Muscle of back (tissue), 13 donors: ENCODE measurements at places on chromosomes 6 and 20.

- DNase-seq: peak; percentile 91
These were observed 215.2 kb upstream of the ZNF184 start for GRCh38 chr6:27688014-27688586.

DNA sequence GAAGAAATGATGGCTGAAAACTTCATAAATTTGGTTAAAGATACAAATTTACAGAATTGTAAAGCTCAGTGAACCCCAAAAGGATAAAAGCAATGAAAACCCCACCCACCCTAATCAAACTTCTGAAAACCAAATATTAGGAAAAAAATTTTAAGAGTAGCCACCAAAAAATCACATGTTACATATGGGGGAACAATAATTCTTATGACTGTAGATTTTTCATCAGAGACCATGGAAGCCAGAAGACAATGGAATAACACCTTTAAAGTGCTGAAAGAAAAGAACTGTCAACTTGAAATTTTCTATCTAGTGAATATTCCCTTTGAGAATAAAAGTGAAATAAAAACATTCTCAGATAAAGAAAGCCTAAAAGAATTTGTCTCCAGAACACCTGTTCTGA, 24.4 kb downstream of the PROCR start:
- no peak for DNase-seq

GRCh38 chr6:26205625-26206574, 118.7 kb downstream of the HFE start:
- peak; percentile 74 for DNase-seq

DNA sequence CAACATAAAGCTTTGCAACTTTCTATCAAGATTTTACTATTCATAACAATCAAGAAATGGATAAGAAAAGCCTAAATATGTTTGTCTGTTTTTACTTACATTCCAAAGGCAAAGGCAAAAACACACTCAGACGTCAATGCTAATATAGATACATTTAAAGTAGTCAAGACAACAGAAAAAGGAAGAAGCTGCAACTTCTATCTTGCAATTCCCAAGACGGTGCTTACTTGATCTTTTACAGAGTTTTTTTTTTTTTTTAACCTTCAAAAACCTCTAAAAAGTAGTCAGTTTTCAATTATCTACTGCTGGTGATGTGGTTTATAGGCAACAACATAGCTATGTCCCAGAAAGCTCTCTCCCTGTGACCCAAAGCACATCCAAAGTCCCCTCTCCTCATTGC, 58.1 kb downstream of the EPB41L2 start:
- no peak for DNase-seq

GRCh38 chr6:35223396-35223795, 9.6 kb downstream of the SCUBE3 start:
- DNase-seq: no peak

DNA sequence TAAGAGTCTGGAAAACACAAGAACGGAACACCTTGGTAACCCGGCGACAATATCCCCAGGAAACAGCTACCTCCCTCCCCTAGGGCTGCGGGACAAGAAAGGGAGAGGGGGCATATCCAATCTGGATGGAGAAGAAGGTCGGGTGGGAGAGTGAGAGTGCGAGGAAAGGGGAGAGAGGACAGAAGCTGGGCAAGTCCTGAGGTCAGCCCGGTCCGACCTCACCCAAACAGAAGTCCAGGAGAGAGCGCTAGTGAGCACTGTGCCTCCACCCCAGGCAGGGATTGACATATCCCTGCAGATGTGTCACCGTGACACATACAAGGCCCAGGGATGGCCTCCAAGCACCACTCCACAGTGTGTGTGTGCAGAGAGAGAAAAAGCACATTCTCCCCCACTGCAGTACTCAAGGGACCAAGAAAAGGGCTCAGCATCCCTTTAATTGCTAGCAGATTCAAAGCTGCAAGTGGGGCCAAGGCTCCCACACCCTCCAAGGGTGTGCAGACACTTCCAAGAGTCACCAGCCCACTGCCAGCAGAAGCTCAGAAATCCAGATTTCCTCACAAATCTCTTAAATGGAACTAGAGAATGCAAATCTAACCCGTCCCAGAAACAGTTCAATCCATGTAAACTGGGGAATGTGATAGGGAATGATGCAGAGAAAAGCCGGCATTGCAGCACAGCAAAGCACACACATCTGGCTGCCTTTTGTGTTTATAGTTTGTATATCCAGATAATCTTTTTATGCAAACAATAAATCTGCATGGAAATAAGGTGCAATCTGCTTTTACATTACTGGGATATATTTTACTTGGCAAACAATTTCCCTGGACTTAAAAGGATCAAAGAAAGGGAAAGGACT, 3.1 kb downstream of the PXDC1 start:
- peak; percentile 72 for DNase-seq

DNA sequence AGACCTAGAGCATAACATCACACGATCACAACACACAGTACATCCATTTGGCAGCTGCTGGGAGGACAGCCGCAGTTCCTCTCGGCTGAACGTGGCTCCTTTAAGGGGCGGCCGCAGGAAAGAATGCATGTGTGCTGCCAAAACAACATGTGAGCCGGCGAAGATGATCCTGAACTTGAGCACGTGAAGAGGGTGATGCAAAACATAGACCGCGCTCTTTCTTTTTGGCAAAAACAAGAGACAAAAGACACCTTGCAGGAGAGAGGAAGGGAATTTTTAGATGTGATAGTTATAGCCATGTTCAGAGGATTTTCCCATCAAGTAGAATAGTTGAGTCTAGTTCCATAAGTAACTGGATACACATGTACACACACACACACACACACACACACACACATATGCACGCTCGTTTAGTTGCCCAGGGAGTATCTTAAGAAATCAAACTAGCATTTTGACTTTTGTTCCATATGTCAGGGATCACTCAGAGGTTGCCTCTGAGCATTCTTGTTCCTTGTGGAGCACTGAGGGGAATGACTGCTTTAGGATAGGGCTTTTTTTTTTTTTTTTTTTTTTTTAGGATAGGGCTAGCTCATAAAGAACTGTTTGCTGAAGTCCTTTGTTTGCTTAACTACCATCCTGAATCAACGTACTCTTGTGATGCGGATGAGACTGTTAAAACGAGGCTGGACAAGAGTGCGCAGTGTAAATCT, 21.7 kb upstream of the RANBP9 start:
- peak; percentile 94 for DNase-seq

- no peak for DNase-seq
These were observed 18.1 kb upstream of the GATA5 start for GRCh38 chr20:62493886-62494285.

GRCh38 chr6:89859744-89860143, 30.1 kb downstream of the CASP8AP2 start:
- no peak for DNase-seq

- peak; percentile 60 for DNase-seq
These were observed 591 bp downstream of the IBTK start for GRCh38 chr6:82246802-82247504.

- no peak for DNase-seq
These were observed 442.9 kb downstream of the QKI start for GRCh38 chr6:163857421-163857820.

GRCh38 chr6:3426091-3426926, 30.5 kb downstream of the SLC22A23 start:
- DNase-seq: no peak

DNA sequence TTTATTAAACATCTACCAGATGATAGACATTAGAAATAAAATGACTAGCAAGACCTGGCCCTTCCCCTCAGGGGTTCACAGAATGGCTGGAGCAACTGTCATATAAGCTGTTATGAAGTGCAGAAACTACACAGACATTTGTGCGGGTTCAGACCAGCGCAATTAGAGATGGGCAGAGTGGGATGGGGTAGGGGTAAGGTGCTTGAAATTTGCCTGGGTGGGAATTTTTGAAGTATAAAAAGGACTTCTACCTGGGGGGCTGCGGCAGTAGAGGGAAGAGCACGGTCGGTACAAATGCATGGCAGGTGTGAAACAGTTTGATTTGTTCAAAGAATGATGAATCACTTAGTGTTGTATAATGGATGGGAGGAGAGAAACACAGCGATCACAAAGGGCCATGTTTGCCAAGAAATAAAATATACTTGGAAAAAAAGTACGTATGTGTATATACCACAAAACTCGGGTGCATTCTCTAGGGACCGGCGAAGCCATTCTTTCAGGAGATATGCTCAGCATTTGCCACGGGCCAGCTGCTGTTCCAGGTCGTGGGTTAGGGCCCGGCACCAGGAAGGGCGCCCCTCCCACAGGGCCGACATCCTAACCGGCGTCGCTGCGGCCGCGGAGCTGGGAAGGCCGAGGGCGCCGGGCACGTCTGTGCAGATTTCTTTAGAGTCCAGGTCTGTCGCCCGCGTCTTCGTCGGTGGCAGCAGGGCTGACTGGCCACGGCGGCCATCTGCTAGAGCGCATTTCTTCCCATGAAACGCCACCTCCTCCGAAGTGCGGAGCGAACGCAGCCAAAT, 809 bp upstream of the NOL7 start:
- DNase-seq: peak; percentile 9

GRCh38 chr20:56565511-56565910, 32.5 kb downstream of the FAM209B start:
- no peak for DNase-seq

DNA sequence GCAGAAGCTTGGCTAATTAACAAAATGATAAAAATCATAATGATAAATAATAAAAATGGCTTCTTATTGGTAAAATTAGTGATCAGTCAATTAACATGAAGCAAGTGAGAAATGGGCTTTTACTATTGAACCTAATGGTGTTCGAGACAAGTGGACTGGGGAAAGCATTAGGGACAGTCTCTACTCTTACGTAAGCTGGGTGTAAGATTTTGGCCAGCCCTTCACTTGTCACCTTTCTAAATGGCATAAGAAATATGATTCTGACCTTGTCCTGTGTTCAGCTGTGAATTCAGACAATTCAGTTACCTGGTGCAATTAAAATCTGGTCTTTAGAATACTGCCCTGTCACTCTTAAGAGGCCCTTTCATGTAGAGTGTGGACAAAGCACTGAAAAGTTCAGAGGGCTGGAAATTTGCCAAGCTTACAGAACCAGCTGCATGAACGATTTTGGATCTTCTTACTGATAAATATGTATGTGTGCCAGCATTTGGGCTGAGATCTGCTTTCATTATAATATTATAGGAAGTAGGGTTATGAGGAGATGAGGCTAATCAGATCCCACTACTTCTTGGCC, 115.9 kb downstream of the QRSL1 start:
- DNase-seq: no peak

- no peak for DNase-seq
These were observed 88.6 kb downstream of the PSMB1 start for GRCh38 chr6:170464524-170464979.

- DNase-seq: no peak
These were observed 107.4 kb upstream of the TAB2 start for GRCh38 chr6:149209871-149210775.

DNA sequence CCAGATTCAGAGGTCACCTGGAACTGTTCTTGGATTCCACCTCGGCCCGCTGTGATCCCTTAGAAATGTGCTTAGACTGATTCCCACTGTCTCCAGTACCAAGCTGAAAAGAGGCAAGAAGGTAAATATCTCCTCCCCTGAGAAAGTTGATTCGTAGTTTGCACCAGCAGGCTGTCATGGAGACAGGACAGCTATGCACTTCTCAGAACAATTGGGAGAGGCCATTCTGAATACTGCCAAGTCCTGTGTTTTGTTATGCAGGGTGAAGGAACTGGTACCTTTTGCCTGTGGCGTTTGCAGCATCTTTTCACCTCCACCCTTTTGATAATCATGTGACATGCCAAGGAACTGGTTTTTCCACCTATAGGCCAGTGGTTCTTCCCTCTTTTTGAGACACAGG, 58.2 kb upstream of the RNGTT start:
- DNase-seq: no peak

DNA sequence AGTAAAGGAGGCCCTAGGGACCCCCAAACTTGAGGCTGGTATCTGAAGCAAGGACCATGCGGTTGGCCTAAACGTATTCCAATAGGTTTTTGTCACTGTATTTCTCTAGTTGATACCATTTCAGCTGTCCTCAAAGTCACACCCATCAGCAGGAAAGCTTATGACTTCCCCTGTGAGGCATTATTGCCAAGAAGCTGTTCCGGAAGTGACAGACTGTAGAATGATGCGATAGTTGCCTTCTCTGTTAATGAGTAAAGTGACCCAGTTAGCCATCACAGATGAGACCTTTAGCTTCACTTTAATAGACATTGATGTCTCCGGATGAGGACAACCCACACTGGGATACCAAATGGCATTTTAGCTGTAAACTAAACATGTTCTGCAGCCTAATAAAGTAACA, 147.9 kb downstream of the RNGTT start:
- DNase-seq: no peak

DNA sequence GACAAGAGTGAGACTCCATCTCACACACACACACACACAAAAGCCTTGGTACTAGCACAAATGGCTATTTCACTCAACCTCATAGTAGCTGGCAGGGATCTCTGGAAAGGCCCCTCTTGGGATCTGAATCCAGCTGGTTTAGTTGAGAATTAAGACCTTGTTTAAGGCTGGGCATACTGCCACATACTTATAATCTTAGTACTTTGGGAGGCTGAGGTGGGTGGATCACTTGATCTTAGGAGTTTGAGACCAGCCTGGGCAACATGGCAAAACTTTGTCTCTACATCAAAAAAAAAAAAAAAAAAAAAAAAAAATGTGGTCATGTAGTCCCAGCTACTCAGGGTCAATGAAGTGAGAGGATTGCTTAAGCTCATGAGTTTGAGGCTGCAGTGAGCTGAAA, 628.3 kb downstream of the MMUT start:
- DNase-seq: no peak

DNA sequence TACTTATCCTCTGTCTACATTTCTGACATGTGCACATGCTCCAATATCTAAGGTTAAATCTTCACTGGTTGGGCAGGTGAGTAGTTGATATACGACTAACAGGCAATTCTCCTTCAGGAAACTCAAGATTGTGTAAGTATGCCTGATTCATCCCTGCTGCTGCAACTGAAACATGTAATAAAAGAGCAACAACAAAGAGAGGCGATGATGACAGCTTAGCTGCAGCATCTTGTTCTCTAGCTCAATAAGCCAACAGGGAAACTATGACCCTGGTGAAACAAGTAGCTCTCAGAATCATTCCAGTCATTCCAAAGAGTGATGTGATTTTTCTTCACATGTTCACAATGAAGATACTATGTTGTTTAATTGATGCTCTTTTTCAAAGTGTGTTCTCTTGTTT, 74.4 kb downstream of the ELOVL4 start:
- DNase-seq: peak; percentile 21

DNA sequence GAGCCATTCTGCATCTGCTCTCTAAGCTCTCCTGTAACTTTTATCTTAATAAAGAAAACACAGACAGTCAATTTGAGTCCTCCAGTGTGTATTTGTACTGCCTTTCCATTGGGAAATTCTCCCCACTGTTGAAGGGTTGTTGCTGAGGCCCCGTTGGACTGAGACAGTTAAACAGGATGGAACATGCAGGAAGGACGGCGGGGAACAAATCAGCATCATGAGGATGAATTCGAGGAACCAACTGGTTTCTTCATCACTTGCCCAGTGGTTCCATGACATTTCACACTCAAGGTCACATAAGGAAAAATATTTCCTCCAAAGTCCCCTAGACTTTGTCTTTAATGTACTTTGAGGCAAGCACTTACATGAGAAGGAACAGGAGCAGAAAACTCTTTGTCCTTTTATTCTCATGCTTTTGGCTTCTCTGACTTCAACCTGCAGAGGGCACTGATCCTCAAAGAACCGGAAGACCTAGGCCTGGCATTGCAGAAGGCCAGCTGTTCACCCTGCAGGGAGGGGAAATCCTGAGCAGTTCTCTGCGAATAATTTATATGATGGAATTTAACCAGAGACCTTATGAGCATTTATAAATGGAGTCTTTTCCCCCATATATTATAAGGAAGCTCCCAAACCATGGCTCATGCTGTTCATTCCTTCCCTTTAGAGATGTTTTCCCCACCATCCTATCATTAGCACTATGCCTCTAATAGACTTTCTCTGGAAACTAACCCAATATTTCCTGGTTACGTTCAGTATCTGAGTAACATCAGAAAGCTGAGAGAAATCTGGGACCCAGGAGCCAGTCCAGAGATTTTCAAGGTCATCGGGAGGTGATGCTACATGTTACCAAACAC, 55.2 kb upstream of the ADGRF1 start:
- peak; percentile 61 for DNase-seq
